ENCODE measurements at places on chromosomes 12 and 14.

DNA sequence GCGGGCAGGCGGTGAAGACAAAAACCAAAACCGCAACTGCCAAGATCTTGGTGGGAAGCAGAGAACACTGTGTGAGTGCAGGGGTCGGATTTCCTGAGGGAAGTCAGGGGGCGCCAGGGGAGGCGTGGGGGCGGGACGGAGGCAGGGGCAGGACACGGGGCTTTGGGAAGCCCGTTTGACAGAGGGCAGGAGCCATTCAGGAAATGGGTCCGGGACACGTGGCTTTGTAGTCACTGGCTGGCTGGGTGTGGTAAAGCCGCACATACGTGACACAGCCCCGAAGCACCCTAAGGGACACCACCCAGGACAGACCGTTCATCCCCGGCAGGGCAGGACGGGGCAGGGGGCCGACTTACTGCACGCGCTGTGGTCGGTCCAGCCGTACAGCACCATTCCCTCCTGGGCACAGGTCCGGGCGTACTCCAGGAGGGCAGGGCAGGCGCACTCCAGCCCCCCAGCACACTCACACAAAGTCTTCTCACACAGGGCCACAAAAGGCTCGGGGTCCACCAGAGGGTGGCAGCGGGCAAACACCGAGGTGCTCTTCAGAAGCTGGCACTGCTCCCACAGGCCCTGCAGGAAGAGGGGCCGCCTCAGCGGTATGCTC lies 49.4 kb downstream of the VWF start:
- no peak for DNase-seq

- no peak for DNase-seq
Measured at GRCh38 chr14:76376878-76377734, 1.2 kb downstream of the ESRRB start.

DNA sequence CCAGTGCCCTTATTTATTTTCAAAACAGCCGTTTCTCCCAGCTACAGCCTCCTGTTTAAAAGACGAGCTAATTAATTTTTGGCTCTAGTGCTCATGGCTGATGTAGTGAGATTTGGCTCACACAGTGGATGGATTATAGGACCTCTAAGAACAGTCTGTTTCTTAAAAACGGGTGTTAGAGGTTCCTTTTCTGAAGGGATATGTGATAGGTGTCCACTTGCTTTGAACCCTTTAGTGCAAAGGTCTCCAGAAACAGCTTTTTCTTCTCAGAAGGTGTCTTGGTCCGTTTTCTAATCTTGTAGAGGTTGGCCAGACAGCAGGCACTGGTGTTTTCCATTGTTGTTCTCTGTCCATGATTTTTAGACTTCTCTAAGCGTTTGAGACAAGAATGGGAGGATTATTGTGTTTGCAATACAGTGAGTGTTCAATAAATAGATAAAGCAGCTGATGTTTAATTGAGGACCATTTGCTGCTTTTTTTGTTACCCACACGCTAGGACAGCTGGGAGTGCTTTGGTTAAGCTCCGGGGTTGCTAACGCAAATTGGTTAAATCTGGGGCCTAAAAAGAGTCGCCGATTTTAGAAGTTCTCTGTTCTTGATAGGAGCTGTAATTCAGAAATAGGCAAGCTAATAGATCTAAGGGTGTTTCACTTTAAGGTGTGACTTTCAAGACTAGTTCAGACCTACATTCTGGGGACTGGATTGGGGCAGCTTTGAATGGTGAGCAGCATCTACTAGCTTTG lies 1.0 kb downstream of the BORCS5 start:
- no peak for DNase-seq

DNA sequence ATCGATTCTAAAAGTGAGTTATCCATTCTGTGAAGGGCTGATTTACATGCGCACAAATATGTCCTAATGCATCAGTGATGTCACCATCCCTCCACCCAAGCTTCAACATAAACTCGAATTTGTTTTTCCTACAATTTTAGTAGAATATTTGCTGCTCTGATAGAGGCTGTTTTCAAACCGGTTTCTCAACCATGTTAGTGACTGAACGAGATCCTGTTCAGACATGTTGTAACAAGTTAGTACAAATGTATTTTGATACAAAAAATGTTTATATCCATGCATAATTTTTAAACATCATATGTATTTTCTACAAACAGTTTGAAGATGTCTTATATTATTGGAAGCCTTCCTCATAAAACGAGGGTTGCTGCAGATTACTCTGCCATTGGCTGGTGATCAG lies 12.7 kb upstream of the PRB2 start:
- no peak for DNase-seq

GRCh38 chr12:131445795-131446194 lies 265.1 kb upstream of the SFSWAP start:
- DNase-seq = no peak

- no peak for DNase-seq
Measured at GRCh38 chr14:92414690-92415445, 91.9 kb downstream of the SLC24A4 start.
